ENCODE measurements at places on chromosomes 7 and 10.

GRCh38 chr10:4885162-4885561 lies 59.2 kb downstream of the AKR1E2 start:
- DNase-seq, result no peak

DNA sequence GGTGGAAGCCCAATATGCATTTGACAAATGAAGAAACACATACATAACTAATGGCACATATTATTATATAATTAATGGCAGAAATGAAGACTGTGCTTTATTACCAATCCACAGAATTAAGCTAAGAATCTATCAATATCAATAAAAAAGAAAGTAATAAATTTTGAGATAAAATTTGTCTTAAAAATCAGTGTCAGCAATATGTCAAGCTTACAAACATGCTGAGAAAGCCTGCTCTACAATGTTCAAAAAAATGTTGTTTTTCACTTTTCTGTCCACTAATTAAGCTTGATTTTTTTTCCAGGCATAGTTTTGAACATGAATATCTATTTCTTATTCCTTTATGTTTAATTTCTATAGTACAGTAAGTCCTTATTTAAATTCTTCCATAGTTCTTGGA lies 721.0 kb upstream of the LRRTM3 start:
- no peak for DNase-seq

DNA sequence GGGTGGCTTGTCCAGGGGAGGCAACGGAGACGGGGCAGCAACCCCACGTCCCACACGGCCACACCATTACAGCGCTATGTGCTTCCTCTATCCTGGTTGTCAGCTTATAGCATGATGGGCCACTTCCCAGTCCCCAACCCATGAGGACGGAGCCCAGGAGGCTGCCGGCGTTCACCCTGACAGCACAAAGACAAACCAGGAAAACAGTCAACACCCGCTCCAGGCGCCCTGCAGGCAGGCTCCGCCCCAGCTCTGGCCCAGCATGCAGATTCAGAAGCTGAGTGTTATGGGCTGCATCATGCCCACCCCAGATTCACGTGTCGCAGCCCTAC lies 14.8 kb downstream of the WDR86 start:
- no peak for DNase-seq

GRCh38 chr7:31595390-31595789 lies 81.5 kb downstream of the ITPRID1 start:
- no peak for DNase-seq

DNA sequence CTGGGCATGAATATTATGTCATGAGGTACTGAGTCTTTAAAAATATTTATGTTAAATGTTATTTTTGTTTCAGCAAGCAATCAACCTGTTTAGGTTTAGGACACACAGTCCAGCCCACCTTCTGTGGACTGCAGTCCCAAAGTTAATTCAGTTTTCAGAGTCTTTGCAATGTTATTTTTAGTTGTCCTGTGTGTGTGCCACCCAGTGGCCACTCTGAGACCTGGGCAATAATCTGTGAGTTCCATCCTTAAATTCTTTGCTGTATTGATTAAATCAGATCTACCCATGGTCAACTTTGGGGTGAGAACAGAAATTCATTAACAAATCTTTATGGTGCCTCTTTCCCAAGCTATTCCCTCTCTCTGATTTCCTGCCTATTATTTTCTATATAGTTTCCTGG lies 415.1 kb downstream of the CCSER2 start:
- DNase-seq, result no peak

DNA sequence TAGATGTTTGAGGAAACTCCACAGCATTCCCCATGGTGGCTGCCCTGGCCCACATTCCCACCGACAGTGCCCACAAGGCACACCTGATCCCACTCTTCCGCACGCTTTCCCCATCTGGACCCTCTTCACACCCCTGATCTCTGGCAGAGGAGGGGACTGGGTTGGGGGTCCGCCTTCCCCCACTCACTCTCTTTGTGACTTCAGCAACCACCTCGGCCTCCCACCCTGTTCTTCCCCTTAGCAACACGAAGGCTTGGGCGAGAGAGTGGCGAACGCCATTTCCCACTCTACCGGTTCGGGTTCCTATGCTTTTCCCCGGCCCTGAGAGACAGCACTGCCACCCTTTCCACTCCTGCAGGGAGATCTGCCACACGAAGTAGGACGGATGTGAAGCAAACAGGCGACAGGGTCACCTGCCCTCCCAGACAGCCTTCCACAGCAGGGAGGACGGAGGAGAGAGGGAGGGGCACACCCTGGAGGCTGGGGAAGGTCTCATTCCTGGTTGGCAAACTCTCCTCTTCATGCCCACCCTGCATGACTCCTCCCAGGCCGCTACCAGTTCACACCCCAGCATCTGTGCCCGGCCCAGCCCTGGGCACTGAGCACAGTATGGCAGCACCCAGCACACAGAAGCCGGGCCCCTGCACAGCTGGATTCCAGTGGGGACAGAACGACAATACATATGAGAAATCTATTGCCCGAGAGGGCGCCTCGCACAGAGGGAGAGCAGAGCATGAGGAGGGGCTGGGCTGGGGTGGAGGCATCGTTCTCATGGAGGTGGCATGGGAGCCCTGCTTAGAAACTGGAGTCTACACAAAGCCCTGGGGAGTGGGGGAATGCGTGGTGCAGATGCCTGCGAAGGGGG lies 93.5 kb downstream of the PAXIP1 start:
- no peak for DNase-seq

- DNase-seq, result no peak
These were observed 56.8 kb downstream of the AUTS2 start for GRCh38 chr7:69654849-69655707.

DNA sequence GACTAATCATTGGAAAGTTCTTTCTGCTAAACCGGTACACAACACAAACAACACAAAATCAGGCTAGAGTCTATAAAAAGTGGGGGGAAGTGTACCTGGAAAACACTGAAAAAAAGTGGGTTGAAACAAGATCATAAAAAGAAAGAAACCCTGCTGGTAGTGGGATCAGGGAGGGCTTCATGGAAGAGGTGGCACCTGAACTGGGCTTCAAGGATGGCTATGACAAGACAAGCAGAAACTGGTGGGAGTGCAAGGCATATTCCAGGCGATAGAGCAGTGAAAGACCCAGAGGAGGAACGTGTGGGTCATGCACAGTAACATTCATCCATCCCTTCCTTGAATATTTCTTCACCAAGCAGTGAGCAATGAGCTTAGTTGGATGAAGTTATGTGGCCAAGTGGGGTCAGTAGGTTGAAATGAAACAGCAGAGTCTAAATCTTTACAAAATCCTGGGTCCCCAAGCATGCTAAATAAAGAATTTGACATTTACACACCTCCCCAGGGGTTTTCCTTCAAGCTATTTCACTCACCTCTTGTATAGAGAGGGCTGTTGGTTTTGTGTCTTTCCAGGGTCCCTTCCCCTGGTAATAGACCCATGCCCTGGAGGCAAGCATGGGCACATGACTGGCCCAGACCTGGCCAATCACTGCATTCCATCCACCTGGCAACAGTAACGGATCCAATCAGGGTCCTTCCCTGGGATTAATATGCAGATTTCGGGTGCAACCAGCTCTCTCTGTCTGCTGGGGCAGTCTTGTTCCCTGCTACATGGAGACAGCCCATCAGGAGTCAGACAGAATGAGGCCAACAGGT lies 38.2 kb downstream of the SPOCK2 start:
- DNase-seq, result no peak

- no peak for DNase-seq
These were observed 68.5 kb downstream of the DIP2C start for GRCh38 chr10:620971-621370.

DNA sequence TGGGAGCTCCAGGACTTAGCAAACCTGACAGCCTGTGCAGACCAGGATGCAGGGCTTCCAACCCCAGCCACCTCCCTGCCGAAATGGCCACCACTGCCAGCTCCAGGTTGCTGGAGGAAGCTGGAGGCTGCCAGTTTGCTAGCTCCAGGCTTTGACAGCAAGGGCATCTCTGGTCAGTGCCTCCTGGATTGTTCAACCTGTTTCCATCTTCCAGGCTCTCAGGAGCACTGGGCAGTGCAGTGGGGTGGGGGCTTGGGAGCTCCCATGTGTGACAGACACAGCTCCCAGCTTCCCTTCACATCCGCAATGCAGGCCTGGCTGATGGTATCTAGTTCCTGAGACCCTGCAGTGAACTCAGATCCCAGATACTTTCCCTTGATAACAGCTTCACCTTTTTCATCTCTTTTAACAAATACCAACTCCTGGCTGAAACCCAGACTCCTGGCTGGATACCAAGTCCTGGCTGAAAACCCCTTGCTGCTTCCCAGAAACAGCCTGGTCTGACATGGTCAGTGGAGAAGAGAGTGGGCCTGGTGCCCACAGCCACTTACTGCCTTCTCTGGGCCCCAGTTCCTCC lies 20.8 kb upstream of the RET start:
- no peak for DNase-seq

GRCh38 chr7:27586825-27587224 lies 75.9 kb downstream of the HIBADH start:
- DNase-seq, result no peak

GRCh38 chr7:1439373-1440363 lies 19.6 kb downstream of the MICALL2 start:
- no peak for DNase-seq

DNA sequence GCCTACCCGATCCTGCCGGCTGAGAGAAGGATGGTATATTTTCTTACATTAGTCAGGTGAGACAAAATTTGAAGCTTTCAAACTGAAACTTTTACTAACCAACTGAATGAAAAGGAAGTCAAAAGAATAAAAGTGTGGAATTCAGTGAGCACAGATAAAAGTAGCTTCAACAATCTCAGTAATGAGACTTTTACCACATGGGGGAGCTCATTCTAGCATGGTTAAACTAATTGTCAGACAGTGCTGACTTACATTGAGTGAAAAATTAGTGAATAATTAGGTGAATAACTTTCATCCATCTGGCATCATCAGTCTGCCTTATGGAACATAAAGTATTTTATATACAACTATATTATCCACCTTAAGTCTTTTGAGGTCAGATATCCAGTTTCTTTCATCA lies 8.4 kb downstream of the FAM237B start:
- no peak for DNase-seq

DNA sequence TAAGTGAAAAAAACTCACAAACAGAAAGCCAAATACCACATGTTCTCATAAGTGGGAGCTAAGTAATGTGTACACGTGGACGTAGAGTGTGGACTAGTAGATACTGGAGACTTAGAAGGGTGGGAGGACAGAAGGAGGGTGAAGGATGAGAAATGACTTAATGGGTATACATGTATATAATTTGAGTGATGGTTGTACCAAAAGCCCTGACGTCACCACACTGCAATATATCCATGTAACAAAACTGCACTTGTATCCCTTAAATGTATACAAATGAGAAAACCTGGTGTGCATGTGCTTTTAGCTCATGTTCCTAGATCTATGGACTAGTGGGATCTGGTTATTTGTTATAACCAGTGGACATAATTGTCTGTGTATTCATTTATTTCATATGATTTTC lies 48.5 kb upstream of the FGL2 start:
- DNase-seq, result no peak

DNA sequence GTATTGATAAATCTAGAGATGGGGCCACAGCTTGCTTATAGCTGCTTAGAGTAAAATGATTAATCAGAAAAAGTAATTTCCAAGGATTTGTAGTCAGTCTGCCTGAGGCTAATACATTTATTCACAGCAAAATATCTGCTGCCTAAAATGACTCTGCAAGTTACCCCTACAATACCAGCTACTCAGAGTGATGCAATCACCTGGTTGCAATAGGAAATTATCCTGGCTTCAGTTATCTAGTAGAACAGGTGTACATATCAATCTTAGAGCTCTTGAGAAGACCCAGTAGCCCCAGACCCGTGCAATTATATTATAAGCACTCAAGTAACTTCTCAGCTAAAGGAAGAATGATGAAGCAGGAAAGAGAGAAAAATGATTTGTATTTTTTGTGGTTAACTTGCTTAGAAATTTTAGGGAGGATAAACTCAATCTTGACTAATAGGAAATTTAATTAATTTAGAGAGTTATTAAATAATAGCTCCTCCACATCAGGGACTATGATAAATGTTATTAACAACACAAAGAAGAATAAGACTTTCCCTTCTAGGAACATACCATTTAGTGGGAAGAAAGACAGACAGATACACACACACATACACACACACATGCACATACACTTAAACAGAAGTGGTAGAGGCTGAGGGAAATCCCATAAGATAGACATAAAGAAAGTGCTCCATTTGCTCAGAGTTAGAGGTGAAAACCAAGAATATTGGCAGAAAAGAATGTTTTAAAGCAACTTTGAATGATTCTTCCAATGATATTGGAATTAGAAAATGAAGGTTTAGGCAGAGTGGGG lies 140.4 kb upstream of the PRSS1 start:
- no peak for DNase-seq

All from T-helper 9 cell (primary cell).